Neural progenitor cell (in vitro differentiated cells): ENCODE measurements at places on chromosomes 2 and 18. TPM values are rescaled to one million over a fixed set of nuclear protein-coding genes. Genes with fewer than 3 reads are reported as not detected.

Gene SEPTIN2
- total RNA-seq = 452 and 632 TPM in 2 replicates

- DNase-seq = no peak
Measured at GRCh38 chr2:143218621-143219020, 89.4 kb downstream of the ARHGAP15 start.

DNA sequence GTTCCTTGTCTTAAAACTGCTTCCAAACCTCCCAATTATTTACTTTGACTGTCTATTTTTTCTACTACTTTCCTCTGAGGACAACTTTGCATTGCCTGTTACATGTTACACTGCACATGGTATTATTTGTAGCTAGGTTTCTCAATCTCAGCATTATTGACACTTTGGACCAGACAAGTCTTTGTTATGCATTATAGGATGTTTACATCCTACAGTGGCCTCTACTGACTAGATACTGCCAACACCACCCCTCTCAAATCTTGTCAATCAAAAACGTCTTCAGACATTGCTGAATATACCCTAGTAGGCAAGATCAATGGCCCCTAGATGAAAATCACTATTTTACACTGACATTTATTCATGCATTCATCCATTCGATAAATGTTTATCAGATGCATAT, 129.6 kb upstream of the DNAJC10 start:
- no peak for DNase-seq

DNA sequence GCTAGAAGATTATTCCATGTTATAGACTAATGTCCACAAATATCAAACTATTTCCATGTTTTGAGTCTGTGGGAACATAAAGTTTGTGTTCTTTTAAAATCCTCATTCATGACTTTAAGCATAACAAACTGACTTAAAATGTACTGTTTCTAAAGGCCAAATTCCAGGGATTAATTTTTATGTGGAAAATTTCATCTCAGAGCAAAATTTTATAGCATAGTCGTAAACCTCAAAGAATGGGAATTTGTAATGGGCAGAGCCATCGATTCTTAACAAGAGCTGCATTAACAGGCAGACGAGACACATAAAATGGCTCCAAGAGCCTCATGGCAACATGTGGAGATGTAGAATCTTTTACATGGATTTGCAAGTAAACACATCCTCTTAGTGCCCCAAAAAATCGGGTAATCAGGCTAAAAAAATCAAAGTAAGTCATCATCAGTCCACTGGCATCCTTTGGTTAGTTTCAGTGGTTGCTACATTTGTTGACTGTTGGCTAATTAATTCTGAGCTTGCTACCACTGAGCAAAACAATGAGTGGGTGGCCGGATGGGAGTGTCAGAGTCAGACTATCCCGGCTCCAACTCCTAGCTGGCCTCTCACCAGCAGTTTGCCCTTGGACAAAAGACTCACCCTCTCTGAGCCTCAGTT, 119.6 kb downstream of the FAM210A start:
- DNase-seq = no peak

DNA sequence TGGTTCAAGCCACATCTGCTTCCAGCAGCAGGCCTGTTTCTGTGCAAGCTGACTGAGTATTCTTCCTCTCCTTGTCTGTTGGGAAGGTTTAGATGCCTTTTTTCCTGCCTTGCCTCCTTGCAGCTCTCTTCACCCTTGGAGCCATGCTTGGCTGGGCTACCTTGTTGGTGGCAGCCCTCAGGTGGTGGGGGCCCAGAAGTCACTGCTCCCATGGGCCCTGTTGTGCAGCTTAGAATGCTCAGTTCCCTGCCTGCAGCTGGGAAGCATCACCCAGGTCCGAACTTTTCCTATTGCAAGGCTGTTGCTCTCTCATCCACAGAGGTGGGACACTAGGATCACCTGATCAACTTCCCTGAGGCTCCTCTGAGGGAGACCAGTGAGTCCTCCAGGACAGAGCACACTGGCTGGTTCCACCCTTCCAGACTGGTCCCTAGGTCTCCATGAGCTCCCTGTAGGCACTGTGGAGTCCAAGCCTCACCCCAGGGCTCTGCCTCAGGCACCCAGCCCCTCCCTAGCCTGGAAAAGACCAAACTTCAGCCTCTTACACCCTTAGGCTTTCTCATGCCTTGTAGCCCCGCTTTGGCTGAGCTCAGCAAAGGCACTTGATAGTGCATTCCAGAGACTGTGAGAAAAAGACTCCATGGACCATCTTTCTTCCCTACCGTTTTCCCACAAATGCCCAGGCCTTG, 219.3 kb upstream of the SH3BP4 start:
- no peak for DNase-seq

- no peak for DNase-seq
Measured at GRCh38 chr18:35059280-35059927, 18.2 kb downstream of the MAPRE2 start.

Gene ACADL
- total RNA-seq = 0.09 TPM in 1 of 2 replicates, not detected in the other

DNA sequence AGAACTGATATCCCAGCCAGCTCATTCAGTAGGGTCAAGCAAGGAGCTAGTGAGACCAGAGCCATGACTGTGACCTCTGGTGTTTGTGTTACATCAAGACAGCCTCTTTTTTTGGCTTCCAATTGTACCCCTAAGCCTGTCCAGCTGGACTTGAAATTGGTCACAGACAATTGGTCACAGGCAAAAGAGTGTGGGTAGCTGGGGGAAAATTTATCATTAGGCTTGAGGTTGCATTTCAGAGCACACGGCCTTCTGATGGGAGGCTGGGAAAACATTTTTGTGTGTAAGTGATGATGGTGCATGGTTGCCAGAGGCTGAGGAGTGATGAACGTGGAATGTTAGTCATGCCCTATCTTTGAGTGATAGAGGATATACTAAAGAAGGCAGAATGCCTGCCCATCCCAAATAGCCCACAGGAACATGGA, 285.1 kb upstream of the SLC14A2 start:
- DNase-seq = no peak

Gene GREB1
- 30.8 and 33.2 TPM in 2 replicates for total RNA-seq

- peak; percentile 41 for DNase-seq
Measured at GRCh38 chr2:31107591-31108300, 30.5 kb downstream of the GALNT14 start.

DNA sequence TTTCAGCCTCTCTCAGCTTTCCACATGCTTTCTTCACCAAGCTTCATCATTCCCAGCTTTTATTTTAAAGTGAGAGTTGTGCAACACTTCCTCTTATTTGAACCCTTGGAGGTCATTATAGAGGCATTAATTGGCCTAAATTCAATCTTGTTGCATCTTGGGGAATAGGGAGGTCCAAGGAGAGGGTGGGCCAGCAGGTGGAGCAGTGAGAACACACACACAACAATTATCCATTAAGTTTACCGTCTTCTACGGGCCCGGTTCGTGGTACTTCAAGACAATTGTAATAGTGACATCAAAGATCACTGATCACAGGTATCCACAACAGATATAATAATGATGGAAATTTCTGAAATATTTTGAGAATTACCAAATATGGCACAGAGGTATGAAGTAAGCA, 457.2 kb upstream of the SMIM21 start:
- no peak for DNase-seq

DNA sequence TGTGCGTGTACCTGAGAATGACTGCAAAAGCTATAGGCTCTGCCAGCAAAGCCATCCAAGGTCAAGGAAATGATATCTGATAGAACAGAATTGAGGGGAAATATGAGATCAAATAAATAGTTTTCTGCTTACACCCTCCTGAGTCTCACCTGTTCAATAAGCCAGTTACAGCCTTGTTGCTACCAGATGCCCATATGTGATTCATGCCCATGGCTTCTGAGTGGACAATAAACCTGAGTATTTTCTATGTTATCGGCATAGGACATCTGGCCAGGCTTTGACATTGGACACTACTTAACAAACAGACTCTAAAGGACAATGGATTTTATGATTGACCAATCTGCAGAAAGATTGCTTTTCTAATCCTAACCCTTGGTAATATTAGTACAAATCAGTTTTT, 297.9 kb downstream of the LRATD1 start:
- no peak for DNase-seq

DNA sequence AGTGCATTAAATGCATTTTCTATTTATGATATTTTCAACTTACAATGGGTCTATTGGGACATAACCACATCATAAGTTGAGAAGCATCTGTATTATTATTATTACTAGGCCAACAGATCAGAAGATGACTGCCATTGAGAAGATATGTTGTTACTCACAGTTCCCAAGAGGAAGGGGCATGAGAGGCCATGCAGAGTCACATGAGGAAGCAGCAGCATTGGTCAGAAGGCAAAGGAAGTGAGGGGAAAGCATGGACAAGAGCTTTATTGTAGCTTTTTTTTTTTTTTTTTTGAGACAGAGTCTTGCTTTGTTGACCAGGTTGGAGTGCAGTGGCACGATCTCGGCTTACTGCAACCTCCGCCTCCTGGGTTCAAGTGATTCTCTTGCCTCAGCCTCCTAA, 66.2 kb upstream of the LCLAT1 start:
- no peak for DNase-seq

- DNase-seq = no peak
Measured at GRCh38 chr18:21163647-21164547, 52.3 kb upstream of the ROCK1 start.

- no peak for DNase-seq
Measured at GRCh38 chr2:14749884-14750283, 117.4 kb downstream of the LRATD1 start.

DNA sequence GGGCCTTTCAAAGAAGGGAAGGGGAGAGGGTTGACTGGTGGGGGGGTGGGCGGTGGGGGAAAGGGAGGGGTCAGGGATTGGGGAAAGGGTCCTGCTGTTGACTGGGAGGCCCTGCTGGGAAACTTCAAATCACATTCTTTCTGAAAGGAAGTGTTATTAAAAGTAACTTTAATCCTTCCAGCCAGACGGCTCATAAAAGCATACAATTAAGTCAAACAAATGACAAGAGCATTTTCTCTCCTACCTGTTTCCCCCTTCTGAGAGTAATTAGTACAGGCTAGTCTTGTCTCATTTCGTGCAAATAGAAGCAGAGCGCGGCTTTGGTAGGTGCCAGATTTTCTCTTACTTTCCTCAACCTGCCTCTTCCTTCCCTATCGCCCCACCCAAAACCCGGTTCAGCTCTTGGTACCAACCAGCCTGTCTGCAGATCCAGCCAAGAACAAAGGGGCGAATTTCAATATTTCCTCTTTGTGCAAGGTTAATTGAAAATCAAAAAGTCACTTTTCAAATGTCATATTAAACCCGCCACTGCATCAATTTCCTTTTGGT, 2112.6 kb upstream of the PIK3C3 start:
- DNase-seq = peak; percentile 50

Gene ITGB6
- total RNA-seq = not detected in 2 replicates

DNA sequence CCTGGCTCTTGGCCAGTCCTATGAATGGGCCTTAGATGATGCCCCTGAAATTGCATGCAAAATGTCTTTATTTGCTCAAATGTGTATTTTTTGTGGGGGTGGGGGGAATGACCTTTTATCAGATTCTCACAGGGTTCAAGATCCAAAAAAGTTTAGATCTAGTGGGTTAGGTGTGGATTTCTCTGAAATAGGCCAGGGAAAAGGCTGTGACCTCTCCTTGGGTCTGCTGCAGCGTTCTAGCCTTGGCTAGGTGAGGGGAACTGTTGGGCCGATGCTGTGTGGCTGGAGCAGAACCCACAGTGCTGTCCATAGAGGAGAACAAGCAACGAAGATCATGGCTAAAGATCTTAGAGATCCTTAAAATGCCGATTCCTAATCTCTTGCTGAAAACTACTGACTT, 130.4 kb upstream of the IL1R2 start:
- no peak for DNase-seq

DNA sequence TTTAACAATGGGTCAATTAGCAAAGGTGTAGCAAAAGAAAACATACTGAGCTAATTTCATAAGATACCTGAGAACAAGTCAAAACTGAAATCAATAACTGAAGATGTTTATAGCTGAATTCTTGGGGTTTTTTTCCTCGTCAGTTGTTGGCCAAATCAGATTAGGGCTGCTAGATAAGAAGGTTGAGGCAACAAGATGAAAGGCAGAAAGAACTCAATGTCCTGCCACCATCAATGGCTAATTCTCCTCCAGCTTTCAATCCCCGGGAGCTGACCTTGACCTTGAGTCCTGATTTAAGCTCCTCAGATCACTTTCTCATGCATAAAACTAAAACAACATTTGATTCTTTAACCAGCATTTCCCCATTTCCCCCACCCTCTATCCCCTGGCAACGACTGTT, 61.8 kb downstream of the MREG start:
- DNase-seq = no peak

DNA sequence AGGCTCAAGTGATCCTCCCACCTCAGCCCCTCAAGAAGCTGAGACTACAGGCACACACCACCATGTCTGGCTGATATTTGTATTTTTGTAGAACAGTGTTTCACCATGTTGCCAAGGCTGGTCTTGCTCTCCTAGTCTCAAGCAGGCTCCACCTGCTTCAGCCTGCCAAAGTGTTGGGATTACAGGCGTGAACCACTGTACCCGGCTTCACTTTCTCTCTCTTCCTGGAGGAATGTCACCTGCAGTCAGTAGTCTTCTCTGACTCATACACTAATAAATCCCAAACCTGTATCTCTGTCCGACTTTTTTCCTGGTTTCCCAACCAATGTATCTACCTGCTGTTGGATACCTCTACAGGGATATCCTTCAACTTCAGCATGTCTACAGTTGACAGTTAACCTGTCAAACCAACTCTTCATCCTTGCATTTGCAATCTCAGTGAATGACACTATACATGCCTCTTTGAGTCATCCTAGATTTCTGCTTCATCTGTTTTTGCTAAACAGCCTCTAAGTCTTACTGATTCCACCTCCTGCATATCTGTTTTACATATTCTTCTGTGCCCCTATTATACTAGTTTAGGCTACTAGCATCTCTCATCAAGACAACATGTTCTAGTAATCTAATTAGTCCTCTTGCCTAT, 54.5 kb downstream of the RBBP8 start:
- DNase-seq = no peak

GRCh38 chr2:241217320-241218031, 29.0 kb downstream of the ANO7 start:
- peak; percentile 92 for DNase-seq

Gene CXCR4
- 31.0 and 32.6 TPM in 2 replicates for total RNA-seq

DNA sequence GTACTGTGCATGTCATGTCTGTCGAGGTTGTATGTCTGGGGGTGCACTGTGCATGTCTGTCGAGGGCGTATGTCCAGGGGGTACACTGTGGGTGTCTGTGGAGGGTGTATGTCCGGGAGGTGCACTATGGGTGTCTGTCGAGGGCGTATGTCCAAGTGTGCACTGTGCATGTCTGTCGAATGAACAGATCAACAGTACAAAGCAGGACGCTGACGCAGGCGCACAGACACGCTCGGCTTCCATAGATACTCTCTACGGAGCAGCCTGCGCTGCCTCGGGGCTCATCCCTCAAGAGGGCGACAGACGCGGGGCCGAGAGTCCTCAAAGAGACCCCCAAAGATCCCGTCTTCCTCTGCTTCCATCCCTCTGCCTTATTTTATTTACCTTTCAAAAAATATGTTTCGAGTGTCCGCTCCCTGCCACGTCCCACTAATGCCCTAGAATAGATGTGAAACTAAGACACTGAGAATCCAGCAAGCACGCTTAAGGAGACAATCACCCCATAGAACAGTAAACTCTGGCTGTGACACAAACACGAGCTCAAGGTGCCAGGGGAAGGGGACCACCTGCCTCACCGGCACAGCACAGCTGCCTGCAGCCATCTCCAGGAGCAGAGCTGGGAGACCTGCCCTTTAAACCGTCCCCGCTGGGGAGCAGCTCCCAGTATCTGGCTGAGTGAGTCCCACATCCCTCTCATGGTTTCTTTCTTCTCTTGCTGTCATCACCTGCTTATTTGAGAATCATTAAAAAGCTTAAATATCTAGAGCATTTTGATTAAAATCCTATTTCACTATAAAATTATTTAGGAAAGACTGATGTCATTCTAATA, 250.5 kb upstream of the MYT1L start:
- no peak for DNase-seq

Gene EML6
- 0.39 and 1.6 TPM in 2 replicates for total RNA-seq

Gene PAX3
- 4.6 and 4.9 TPM in 2 replicates for total RNA-seq
